Lower leg skin (tissue), 4 donors: ENCODE measurements at places on chromosomes 7 and 10. TPM values are rescaled to one million over a fixed set of nuclear protein-coding genes. Genes with fewer than 3 reads are reported as not detected.
A peak's percentile ranks its signal among the peaks of the same experiment; 100 is the strongest.

GRCh38 chr10:129626309-129626708, 159.3 kb downstream of the MGMT start:
- DNase-seq = no peak

- DNase-seq = no peak
Observed at GRCh38 chr7:18153183-18153748, 125.6 kb upstream of the PRPS1L1 start.

GRCh38 chr7:150974468-150975391, 3.4 kb downstream of the KCNH2 start:
- DNase-seq = no peak

Gene FGL2
- 15.7 TPM for total RNA-seq

Gene HYAL4
- 1.5 TPM for total RNA-seq

DNA sequence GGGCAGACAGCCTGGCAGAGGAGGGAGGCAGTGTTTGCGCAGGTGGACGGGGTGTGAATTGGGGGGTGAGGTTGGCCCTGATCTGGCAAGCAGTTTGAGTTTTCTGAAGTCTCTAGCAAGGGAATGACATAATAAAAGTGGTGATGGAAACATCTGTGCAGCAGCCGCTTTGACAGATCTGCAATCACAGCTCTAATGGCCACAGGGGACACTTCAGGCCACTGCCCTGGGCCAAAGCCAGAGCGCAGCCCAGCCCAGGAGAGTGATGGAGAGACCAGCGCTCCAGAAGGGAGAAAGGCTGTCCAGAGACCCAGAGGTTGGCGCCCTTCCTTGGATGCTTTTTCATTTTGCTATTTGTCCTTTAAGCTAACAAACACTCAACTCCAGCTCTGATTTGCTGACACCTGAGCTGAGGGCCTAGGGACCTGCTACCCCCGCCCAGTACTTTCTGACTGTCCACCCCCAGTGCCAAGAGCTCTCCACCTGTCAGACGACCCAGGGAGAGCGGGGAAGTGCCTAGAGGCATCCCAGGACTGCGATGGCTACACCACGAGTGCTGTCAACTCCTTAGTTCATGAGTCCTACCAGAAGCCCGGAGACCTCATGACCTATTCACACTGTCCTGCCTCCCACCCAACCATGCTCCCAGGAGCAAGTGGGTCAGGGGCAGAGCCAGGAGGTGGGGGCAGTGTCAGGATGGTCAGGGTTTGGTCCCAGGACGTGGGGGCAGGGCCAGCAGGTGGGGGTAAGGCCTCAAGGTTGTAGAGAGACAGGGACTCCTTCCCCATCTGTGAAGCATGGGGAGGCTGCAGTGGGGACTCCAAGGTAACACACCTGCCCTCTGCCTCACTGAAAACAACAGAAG, 112.6 kb downstream of the PRKAG2 start:
- DNase-seq = no peak

Gene GPR15LG
- total RNA-seq = 19.1 TPM

- DNase-seq = no peak
Observed at GRCh38 chr10:71254834-71255549, 42.6 kb downstream of the UNC5B start.

Gene HOGA1
- total RNA-seq = 1.3 TPM

GRCh38 chr7:47807756-47808155, 140.5 kb downstream of the PKD1L1 start:
- peak; percentile 71 for DNase-seq

Gene GIMAP7
- total RNA-seq = 7.5 TPM

DNA sequence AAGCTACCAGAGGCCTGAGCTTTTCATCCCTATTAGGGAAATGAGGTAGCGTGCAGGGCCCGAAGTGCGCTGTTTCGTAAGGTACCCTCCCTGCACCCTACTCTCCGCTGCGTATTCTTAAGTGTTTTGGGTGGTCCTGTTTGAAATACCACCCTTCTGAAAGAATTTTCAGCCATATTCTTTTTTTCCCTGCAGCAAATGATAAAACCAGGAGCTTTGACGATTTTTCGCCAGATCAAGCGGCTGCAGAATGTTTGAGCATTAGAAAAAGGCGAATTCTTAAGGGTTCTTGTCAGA, 1.2 kb downstream of the RSBN1L start:
- no peak for DNase-seq

GRCh38 chr10:110208614-110209453, 1.4 kb downstream of the MXI1 start:
- no peak for DNase-seq
